ENCODE measurements at places on chromosomes 11 and 22. TPM values are rescaled to one million over a fixed set of nuclear protein-coding genes. Genes with fewer than 3 reads are reported as not detected.

DNA sequence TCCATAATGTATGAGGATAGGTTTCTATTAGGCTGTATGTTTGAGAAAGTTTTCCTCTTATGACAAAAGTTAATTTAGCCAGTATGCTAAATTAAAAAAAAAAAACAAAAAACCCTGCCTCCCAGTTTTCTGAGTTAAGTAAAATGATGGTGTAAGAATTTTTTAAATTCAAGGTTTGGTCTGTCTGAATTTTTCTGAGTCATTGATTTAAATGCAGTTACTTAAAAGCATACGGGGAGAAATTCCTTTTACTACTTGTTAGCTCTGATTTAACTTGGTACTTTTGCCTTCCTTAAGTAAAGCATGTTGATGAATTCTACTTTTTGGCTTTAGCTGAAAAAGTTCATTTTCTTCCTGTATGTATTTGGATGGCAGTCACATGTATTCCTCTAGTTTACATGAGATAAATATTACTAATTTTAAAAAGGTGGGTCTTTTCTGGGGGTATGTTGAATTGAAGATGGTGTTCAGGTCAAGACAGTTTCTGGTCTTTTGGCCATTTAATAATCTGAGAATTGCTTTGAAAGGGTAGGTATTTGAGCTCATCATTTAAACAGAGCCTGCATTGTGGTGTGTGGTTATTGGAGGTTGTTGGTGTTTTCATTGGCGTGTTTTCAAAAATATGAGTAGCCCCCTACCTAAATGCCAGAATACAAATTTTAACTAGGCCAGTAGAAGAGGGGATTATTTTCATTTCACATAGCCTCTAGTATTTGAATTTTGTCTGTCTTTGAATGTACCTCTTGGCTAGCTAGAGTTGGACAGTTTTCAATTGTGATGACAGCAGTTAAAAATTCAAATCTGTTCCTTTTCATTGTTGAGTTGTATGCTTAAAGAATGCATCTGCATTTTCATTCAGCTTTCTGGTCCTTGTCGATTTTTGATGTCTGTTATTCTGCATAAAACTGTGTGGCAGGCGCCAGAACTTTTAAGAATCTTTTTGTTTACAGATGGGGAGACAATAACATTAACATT, 64.7 kb downstream of the MTMR3 start:
- DNase-seq, result peak; percentile 14

DNA sequence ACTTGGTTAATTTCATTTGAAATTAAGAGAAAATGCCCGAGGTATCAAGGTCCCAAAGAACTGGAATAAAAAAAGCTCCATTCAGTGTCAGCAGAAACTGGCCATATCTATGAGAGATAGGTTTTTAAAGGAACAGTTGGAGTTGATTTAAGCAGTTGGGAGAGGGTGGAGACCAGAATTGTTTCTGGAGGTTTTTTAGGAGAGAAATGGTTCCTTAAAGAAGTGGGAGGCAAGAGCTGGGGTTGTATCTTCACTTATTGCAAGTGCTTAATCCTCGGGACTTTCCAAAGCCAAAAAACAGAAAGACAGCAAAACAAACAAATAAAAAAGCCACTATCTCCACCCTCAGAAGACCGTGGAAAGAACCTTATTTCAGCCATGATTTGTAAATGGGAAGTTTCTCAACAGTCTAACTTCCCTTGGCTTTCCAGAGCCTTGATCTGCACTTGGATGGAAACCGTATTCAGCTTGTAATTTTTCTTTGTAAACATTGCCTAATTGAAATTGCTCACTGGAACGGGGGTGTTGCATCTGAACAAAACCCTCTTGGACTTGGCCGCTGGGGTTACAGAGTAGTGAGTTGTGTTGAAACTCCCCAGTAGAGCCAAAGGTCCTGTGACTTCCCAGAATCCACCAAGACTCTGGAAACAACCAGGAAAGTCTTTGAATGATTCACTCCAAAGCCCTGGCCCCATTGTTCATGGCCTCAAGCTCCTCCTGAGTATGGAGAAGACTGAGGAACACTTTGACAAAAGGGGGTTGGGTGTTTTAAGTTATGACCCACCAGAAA, 115.6 kb downstream of the SLC1A2 start:
- DNase-seq, result no peak

GRCh38 chr11:11588243-11588642, 33.6 kb downstream of the GALNT18 start:
- no peak for DNase-seq

DNA sequence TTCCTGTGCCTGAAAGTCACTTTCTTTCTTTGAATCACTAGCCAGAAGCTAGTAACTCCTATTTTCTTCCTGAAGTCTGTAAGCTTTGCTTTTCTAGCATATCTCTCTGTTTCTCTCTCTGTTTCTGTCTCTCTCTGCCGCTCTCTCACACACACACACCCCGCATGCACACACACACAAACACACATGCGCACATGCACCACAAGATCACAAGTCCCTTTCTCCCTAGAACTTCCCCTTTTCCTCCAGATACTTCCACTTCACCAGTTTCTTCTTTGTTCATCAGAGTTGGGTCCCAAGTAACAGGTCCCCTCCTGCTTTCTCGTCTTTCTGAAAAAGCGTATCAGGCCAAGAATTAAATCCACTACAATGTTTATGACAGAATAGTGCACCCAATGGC, 148.5 kb upstream of the HSD17B12 start:
- no peak for DNase-seq

DNA sequence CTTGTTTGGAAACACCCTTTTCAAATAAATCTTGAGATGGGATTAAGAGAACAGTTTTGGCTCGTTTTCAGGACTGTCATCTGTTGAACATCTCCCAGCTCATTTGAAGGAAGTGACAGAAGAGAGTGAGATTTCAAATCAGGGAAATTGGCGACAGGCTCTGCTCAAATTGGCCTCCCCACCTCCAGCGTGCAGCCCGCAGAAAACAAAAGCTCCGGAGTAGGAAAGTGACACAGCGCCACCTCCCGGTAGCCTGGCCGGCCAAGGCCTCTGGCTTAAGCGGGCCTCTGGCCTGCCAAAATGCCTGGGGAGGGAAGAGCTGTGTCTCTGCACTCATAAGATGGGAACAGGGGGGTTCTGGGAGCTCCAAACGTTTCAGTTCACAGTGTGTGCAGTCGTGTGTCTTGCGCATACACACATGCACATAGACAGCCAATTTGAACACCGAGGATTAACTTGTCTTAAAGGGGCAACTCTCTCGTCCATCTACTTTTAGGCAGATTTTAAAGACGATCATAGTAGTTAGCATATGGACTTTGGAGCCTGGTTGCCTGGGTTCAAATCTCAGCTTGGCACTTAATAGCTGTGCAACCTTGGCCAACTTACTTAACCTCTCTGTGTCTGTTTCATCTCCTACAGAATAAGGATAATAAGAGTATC, 132.7 kb upstream of the RCN1 start:
- DNase-seq, result peak; percentile 46

Gene PHF21B
- total RNA-seq, result not detected

DNA sequence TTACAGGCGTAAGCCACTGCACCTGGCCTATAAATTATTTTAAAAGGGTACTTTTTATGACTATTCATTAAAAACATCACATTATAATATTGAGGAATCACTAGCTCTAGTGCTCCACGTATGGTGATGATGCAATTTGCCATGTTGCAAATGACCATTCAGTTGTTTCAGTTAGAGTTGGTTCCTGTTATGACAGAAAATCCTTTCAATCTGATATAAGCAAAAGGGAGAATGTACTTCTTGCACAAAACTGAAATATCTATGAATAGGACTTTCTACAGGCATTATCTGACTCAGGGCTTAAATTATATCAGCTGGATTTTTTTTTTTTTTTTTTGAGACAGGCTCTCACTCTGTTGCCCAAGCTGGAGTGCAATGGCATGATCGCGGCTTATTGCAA, 45.6 kb upstream of the RRM1 start:
- no peak for DNase-seq

DNA sequence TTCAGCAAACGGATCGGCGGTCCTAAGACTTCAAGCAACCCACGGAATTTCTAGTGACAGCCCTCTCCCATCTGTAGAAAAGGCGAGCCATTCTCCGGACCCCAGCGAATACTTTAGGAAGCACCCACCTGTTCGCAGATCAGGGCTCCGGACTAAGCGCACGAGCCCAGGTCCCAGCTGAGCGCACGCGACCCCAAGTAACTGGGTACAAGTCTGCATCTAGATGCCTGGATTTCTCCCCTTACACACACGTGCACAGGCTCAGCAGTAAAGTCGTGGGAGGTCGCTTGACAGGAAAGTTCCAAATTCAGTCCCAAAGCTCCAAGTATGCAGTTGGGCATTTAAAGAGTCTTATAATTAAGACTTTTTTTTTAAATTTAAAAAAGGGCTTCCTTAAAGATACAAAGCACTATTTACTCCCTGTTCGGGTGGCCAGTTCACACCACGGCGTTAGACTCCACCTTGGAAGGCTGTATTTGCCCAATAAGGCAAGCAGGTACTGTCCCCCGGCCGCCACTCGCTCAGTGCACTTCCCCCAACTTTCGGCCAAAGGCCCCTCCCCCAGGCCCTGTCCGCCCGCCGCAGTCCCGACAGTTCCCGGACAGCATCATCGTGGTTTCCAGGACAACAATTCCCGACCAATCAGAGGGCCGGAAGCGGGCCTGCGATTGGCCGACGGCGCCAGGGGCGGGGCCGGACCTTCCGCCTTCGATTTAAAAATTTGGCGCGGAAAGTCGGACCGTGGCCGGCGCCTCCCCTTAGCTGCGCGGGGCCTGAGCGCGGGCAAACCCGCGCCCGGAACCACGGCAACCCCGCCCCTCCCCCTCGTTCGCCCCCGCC, at the start of gene E2F8:
Gene E2F8 (minus strand): TSS at position 526 of the 840 bp plus-strand sequence. CDS start 824 bp downstream, outside the sequence.
- DNase-seq, result peak; percentile 90

DNA sequence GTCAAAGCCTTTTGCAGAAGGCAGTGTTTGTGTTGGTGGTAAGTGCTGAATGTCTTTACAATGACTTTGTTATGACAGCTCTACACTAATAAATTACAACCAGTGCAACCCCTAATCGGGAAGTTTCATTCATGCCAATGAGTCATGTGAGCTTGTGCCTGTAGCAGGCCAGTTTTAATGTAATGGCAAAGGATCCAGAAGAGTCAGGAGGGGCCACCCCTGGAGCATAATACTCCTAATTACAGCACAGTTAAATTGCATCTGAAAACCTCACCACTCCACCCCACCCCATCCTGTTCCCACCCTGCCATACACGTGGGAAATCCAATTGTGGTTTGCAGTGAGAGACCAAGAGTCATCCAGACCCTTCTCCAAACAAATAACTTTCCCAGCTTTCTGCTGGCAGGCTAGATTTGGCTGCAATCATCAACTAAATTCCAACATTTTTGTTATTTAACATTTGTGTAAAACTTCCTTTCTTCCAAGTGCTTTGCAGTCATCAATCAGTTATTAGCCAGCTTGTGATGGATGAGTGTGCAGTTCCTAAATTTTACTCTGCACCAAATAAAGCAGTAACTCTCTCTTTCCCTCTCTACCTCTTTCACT, 277.3 kb upstream of the FAT3 start:
- DNase-seq, result no peak

GRCh38 chr22:29883775-29884097, 762 bp downstream of the MTMR3 start:
- DNase-seq, result no peak

DNA sequence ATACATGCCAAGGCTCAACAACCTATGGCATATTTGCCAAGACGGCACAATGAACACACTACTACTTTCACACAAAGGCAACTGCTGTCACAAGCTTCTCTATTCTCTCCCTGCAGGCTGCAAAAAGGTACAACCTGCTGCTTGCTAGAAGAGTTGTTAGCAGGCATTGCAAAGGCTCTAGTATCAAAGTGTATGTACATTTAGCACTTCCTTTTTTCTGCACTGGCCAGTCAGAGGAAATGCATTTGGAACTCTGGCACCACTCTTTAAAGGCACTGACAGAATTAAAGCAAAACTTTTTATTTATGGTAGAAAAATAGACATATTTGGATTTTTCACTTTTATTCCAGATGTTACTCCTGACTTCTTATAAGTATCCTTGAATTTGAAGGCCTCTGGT, 125.9 kb downstream of the CWF19L2 start:
- DNase-seq, result no peak

Gene UBQLNL
- total RNA-seq, result not detected

DNA sequence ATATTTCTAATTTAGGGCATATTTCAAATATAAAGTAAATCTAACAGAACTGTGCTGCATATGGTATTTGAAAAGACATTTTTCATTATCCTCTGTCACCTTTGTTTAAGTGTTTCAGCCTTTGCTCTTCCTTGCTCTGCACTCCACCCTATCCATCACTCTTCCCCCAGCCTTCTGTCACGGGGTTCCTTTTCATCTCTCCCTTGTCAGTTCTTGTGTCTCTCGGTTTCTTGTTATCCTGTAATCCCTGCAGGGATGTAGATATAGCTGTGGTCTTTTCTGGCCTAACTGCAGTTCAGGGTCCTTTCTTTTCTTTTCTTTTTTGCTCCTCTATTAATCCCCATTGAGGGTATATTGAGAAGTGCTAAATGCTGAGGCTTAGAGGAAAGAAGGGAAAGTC, 261.9 kb downstream of the DCDC1 start:
- no peak for DNase-seq

- DNase-seq, result no peak
These were observed 1165.1 kb downstream of the LRRC4C start for GRCh38 chr11:40294349-40294735.

All from dermis microvascular lymphatic vessel endothelial cell (primary cell).